ENCODE measurements at places on chromosomes 6 and 20.

GRCh38 chr6:136950436-136951126, 28.5 kb downstream of the SLC35D3 start:
- DNase-seq = no peak

GRCh38 chr6:36649701-36650484, 28.6 kb upstream of the CDKN1A start:
- DNase-seq = no peak

- no peak for DNase-seq
Observed at GRCh38 chr6:44508646-44509045, 121.1 kb downstream of the CDC5L start.

DNA sequence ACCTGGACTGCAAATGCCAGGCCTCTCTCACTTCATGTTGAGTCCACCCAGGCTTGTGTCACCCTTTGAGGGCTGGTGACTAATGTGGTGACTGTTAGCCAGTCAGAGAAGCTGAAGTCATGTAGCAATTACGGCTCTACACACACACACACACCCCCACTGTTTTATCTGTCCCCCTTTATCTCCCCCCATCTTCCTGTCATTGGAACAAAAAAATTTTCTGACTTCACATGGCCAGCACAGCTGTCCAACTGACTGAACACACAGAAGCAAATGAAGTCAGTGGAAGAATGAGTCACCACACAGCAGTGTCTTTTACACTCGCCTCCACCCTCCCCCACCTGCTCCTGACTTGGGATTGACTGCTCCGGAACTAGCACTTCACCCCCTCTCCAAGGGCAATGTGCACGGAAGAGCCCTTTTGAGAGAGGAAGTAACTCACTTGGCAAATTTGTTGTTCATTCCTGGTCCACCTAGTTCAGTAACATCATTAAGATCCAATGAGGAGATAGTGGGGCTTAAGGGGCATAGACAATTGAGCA, 198.0 kb downstream of the RNF144B start:
- no peak for DNase-seq

DNA sequence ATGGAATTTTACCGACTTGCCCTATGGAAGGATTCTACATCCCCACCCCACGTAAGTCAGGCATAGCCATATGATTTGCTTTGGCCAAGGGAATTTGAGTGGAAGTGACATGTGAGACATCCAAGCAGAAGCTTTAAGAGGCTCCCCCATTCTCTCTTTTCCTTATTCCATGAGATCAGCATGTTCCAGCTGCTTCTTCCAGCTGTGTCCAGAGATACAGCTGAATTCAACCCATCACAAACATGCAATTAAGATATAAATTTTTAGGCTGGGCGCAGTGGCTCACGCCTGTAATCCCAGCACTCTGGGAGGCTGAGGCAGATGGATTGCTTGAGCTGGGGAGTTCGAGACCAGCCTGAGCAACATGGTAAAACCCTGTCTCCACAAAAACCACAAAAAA, 16.0 kb upstream of the YWHAB start:
- DNase-seq = no peak

DNA sequence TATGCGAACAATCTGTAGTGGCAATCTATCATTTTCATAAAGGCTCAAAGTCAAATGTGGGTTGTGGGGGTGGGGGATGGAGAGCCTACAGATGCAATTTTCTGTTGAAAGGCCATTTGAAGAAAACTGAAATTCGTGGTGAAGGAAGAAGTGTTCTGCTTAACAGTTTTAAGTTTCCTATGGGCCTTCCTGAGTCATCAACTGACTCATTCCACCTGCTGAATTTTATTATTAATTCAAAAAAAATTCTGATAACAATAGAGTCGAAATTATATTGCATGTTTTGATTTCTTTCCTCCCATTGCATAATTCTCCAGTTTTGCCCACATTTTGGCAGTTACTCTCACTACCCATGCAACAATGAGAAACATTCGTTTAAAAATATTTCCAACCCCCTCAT, 622.3 kb upstream of the ARID1B start:
- no peak for DNase-seq

DNA sequence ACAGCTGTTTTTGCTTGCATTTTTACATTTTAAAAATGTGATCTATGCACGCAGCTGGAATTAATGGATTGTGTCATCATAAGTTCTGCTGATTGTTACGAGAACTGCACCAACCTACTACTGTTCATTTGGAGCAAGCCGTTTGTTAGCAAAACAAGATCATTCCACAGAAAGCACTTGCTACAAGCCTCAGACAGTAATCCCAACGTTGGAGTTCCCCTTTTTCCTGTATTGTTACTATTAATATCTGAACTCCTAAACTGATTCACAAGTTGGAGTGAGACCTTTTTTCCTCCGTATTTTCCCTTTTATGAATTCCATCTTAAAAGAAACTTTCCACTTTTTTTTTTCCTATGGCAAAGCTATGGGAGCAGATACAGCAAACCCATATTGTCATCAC, 3.5 kb downstream of the TENT5A start:
- DNase-seq = no peak

GRCh38 chr6:146891615-146892265, 293.0 kb downstream of the ADGB start:
- no peak for DNase-seq

- no peak for DNase-seq
Observed at GRCh38 chr6:47245745-47246371, 63.8 kb downstream of the TNFRSF21 start.

DNA sequence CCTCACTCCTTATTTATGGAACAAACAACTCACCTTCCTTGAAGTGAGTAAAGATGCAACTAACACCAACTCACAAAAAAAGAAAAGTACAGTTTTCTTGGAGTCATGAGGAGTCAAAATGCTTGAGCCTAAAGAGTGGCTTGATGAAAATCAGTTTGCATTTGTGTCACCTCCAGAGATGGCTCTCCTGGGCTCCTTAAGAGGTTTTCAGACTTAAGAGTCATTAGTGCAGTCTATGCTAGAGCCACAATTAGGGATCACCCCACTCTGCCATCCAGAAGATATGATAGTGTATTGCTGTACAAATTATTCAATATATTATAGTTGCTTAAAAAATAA, 11.9 kb upstream of the SNX9 start:
- DNase-seq = no peak

- no peak for DNase-seq
Observed at GRCh38 chr6:44489910-44490604, 102.6 kb downstream of the CDC5L start.

GRCh38 chr6:130622142-130622541, 205.1 kb upstream of the SMLR1 start:
- no peak for DNase-seq

DNA sequence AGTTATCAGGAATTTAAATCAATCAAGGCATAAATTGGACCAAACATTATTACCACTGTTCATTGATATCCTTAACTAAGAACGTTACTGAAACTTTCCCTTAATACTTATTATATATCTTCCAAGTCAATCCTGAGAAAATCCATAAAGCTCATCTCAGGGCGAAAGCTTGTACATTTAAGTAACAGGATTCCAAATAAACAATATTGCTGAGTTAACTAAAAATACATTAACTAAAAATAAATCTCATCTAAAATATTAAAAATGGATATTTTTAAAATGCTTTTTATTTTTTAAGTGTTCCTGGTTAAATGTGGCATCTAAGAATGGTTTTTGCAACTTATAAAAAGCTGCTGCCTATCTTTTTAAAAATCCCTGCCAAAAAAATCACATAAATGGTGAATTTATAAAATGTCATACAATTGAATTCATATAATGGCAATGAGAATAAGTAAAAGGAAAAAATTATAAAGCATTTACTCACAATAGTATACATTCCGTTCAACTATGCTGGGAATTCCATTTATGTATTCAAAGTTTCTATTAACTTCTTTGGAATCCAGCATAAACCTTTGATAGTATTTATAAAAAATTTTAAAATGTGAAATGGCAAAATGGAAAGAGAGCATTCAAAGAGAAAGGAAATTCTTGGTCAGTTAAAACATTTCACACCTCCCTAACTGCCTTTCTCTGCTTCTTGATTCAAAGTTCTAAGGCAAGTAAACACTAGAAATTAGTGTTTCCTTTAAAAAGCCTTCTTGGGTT, 20.8 kb upstream of the GMDS start:
- no peak for DNase-seq

DNA sequence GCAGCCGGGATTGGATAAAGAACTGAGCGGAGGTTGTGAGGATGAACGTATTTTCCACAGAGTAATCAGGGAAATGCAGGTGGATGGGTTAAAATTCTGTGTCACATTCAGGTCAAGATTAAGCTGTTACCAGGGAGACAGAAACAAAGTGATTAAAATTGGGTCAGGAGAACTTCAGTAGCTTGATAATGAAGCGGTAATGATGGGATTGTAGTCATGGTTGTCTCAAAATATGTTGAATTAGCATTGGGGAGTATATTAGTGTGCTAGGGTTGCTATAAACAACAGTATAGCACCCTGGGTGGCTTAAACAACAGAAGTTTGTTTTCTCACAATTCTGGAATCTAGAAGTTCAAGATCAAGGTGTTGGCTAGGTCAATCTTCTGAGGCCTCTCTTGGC, 155.5 kb downstream of the GJA1 start:
- DNase-seq = no peak

- no peak for DNase-seq
Observed at GRCh38 chr6:16090452-16090851, 38.4 kb upstream of the MYLIP start.

- no peak for DNase-seq
Observed at GRCh38 chr20:57013741-57014140, 252.7 kb downstream of the BMP7 start.

DNA sequence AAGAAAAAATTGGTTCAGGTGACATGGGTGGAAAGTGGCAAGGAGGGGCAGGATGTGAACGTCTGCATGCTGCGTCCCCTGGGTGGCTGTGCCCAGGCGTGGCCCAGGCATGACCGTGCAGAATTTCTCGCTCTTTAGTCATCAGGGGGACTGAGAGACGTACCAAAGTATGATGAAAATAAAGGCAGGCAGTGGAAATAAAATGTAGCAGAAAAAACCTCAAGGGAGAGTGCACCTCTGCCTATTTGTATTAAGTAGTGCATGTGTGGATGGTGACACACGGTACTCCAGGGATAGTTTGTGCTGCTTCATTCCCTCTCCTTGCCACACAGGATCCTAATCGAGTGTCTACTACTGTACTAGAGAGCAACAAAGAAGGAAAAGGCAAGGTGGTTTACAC, 81.1 kb downstream of the ATP9A start:
- no peak for DNase-seq

DNA sequence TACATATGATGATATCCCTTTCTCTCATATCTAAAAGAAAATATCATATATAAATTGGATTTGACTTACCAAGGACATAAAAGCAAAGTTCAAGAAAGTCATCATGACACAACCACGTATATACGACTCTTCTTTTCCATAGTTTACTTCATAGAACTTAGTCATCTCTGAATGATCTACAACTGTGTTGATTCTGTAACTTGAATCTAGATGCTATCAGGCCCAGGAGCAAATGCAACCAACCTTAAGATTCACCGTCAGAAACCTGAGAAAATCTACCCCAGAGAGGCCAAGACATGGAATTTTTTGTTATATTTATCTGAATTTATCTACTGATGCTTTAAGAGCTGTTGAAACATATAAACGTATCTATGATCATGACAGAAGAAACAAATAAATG, 165.6 kb downstream of the PDE10A start:
- no peak for DNase-seq

GRCh38 chr6:129853996-129854711, 7.0 kb downstream of the TMEM244 start:
- DNase-seq = no peak

DNA sequence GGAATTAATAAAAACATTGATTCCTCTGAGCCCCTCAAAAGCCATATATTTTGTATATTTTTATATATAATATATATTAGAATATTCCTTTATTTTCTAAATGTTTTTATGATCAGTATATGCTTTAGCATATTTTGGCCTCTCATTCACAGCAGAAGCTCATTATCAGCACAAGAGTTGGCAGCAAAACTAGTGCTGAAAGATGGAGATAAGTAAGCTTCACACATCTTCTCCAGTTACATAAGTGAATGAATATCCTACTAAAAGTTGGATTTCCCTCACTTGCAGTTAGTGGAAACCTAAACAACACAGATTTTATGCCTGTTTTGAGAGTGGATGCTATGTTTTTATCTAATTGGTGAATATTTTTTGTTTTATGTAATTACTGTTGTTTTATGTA, 1303.8 kb upstream of the ADGRB3 start:
- DNase-seq = no peak

- DNase-seq = no peak
Observed at GRCh38 chr6:1178590-1178989, 133.3 kb upstream of the FOXQ1 start.

DNA sequence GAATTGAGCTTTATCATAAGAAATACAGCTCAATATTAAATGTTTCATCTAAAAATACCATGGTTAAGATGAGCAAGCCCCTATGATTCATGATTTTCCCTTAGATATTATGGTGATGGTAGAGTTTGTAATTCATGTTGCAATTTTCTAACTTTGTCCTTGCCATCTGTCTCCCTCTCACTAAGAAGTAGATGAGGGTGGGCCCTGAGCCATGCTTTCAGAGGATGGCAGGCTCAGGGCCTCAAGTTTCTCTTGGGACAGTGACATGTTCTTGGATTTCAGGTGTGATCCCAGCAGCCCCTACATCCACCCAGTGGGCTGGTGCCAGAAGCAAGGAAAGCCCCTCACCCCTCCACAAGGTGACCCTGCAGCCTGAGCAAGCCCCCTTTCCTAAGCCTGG, 25.6 kb downstream of the L3MBTL1 start:
- no peak for DNase-seq

GRCh38 chr6:18425218-18425617, 38.1 kb downstream of the RNF144B start:
- no peak for DNase-seq

DNA sequence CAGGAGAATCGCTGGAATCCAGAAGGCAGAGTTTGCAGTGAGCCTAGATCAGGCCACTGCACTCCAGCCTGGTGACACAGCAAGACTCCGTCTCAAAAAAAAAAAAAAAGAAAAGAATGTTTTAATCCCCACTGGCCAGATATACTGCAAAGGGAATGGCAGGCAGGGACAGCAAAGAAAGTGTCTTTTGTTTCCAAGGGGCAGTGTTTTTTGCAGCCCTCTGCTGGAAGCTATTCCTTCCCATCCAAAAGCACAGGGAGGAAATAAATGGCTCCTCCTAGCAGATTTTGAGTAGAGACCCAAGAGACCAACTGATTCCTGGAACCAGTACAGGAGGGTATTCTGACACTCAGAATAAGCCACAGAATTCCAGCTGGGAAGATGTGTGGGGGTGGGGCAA, 112.5 kb upstream of the STMND1 start:
- no peak for DNase-seq
